Epithelial cell of esophagus (primary cell): ENCODE measurements at places on chromosomes 1 and 21.

DNA sequence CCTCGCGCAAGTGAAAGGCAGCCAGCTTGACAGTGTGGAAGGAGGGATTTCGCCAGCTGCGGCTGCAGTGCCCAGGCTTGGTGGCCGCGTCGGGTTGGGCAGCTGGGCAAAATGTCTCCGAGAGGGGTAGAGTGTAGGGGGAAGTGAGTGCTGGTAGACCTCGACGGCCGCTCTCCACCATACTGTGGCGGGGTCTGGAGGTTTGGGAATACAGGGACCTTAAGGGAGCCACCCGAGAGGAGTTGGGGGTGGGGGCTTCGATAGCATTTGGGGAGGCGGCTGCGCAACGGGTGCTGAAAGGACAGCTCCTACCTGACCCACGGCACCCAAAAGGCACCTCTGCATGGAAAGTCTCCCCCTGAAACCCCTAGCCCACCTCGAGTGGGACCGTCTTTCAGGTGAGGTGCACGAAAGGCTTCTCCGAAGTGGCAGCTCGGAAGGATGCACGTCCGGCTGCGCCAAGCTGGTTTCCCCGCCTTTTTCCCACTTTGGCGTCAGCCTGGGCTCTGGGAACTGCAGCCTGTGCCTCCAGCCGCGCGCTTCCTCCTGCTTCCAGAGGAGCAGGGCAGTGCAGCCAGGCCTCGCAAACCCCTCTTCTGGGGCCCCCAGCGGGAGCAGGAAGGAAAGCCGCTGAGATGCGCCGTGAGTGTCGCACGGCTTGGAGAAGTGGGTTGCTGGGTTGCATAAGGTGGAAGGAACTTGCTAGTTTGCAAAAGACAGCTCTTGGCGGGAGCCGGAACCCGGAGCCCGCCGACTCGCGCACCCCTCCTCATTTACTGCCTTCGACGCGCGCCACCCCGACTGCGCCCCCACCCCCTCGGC is 531 bp upstream of the HMGN2 start:
- DNase-seq: peak; percentile 59

GRCh38 chr1:225520587-225521227 is 92.9 kb upstream of the LBR start:
- no peak for DNase-seq

- peak; percentile 72 for DNase-seq
Measured at GRCh38 chr1:244989813-244990212, 125.5 kb upstream of the HNRNPU start.

GRCh38 chr1:42966688-42967612 is 8.3 kb upstream of the SLC2A1 start:
- peak; percentile 99 for DNase-seq

DNA sequence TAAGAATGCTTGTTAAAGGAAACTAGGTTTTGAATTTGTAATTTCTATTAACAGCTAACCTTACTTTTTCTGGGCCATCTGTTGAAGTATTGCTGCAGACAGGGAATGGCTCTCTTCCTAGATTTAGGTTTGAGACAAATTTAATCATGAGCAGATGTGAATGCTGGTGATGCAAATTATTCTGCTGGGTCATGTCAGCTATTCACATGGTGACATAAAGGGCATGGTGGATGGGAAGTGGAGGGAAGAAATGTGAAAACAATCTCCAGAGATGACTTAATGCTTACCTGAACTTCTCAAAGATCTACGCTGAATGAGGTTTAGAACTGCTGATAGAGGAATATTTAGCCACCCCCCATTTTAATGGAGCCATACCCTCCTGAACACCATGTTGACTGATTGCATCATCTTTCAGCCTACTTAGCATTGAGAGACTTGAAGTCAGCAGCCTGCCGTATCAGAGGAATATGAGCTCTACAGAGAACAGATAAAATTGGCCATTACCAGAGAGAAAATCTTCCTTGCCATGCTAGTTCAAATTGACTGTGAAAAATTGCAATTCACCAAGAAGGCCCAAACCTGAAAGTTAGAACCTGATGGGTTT is 138.8 kb downstream of the HHAT start:
- no peak for DNase-seq

DNA sequence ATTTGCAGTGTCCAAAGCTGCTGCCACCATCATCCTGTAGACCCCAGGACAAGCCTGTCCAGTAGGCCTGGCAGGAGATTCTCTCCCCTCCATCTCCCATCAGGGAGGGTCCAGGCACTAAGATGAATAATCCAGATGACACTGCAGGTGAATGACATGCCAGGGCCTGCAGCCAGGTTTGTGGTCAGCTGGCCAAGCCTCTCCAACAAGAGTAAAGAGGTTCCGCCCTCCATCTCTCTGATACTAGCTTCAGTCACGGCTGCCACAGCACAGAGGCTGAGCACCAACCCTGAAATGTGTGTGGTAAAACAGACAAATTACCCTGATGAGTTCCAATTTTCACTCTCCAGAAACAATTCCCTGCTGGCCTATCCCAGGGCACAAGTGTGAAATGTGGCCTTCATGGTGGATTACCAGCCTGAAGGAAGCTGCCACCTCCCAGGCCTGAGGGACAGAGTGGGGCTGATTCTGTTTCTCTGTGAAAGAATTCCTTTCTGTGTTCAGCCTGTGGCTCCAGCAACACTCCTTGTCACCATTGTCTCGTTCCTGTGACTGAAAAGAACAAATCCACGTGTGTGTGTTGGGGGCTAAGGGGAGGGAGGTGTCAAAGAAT is 19.9 kb upstream of the LHX4 start:
- DNase-seq: peak; percentile 72
